ENCODE measurements at places on chromosomes 6 and 20.

DNA sequence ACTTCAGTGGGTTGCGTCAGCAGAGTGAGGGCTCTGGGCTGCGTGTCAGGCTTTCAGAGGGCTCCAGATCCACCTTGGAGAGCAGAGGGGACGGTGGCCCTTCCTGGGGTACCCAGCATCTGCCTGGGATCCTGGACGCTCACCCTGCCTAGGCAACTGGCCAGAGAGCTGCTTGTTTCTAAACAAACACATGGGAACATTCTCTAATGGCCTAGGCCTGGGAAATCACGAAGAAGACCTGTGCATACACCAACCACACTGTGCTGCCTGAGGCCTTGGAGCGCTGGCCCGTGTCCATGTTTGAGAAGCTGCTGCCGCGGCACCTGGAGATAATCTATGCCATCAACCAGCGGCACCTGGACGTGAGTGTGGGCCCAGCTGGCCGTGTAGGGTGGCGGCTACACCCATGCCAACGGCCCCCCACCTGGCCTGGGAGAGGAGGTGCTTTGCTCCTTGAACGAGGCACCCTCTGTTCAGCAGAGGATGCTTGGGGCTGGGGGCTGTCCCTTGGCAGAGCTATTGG is 32.2 kb downstream of the PYGB start:
- peak; percentile 78 for DNase-seq

GRCh38 chr6:154169193-154169847 is 130.3 kb downstream of the OPRM1 start:
- no peak for DNase-seq

- DNase-seq: no peak
Measured at GRCh38 chr6:105985816-105986632, 100.1 kb upstream of the PRDM1 start.

GRCh38 chr20:50296450-50297375 is 106.1 kb downstream of the CEBPB start:
- no peak for DNase-seq

DNA sequence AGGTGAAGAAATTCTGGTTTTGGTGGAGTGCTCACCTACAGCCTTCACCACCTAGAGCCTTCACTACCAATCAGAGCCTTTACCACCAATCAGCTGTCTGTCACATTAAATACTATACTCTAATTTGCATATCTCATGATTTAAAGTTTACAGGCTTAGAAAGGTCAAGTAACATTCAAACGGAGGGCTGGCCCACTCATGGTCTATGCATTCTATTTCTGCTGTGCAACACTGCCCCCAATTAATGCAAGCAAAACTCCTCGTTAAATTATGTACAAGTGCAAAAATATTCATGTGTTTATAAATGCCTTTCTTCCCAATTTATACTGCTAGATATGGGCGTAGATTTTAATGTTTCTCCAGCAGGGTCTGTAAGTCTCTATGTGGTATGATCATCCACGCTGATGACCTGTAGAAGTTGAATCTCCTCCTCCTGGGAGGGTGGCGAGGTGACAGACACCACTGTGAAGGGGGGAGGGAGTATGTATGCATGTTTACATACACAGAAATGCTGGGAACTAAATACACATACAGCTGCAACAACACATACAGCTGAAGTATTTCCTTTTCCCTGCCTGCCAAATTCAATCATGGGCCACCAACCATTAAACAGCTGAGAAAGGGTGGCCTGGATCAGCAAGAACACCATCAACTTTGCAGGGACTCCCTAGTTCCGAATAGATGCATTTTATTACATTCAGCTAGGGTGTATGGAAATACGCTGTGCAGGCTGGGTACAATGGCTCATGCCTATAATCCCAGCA is 13.1 kb downstream of the RRAGD start:
- no peak for DNase-seq

DNA sequence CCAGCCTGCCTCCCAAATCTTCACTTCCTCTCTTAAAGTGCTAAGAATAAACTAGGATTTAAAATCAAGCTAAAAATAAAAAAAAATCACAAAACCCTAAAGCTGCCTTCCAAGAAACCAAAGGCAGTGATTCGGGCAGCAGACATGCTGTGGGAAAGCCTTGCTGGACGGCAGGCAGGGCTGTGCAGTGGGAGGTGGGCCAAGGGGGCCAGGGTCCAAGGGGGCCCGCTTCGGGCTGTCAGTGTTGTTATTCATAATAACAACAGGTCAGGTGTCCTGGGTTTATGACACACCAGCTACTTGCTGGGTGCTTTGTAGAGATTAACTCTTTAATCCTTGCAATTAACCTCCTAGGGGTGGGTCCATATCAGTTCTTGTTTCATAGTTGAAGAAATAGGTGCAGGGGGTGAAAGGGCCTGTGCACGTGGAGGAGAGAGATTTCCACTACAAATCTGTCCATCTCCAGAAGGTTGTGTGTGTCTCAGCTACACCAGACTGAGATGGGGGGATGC is 40.4 kb downstream of the CD40 start:
- DNase-seq: no peak

Measured in NCI-H526 treated with DMSO at 0.1 percent for 48 hours (cell line).